Motor neuron (in vitro differentiated cells): ENCODE measurements at places on chromosomes 7 and 10. TPM values are rescaled to one million over a fixed set of nuclear protein-coding genes. Genes with fewer than 3 reads are reported as not detected.

Gene GPR85
- total RNA-seq, result 27.4 and 28.7 TPM in 2 replicates

Gene UCN3
- total RNA-seq, result 0.18 TPM in 1 of 2 replicates, not detected in the other

Gene GPC2
- 17.0 and 21.3 TPM in 2 replicates for total RNA-seq

Gene FOXI2
- total RNA-seq, result 0.32 TPM in 1 of 2 replicates, not detected in the other

Gene C7orf33
- total RNA-seq, result not detected in 2 replicates

Gene MMD2
- 0.09 TPM in 1 of 2 replicates, not detected in the other for total RNA-seq

Gene GCK
- 4.1 and 5.0 TPM in 2 replicates for total RNA-seq

Gene DBNL
- total RNA-seq, result 82.6 and 86.8 TPM in 2 replicates

Gene WDR86
- 17.2 and 20.3 TPM in 2 replicates for total RNA-seq

Gene LIPF
- total RNA-seq, result not detected in 2 replicates

Gene MPP7
- 2.6 and 3.7 TPM in 2 replicates for total RNA-seq

Gene TRIM74
- total RNA-seq, result 0.87 and 1.4 TPM in 2 replicates

Gene OR13A1
- total RNA-seq, result 0.10 TPM in 1 of 2 replicates, not detected in the other

Gene TFR2
- total RNA-seq, result 2.3 and 2.7 TPM in 2 replicates

Gene SEMA3D
- total RNA-seq, result 2.1 and 2.4 TPM in 2 replicates

DNA sequence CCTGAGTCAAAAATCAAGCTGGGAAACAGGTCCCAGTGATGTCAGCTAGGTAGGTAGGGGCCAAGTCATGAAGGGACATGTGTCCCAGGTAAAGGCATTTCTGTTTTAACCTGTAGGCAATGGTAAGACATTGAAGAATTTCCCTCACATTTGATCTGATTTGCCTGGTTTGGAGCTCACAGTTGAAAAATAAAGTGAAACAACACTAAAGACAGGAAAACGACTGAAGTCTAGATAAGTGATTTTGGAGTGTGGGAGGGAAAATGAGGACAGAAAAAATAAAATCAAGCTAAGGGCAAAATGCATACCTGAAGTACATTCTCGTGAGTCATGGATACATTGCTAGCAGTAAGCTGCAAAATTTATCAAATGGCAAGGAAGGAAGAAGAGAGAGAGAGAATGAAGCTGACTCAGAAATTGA, 169.9 kb downstream of the SKIDA1 start:
- ATAC-seq, result no peak

DNA sequence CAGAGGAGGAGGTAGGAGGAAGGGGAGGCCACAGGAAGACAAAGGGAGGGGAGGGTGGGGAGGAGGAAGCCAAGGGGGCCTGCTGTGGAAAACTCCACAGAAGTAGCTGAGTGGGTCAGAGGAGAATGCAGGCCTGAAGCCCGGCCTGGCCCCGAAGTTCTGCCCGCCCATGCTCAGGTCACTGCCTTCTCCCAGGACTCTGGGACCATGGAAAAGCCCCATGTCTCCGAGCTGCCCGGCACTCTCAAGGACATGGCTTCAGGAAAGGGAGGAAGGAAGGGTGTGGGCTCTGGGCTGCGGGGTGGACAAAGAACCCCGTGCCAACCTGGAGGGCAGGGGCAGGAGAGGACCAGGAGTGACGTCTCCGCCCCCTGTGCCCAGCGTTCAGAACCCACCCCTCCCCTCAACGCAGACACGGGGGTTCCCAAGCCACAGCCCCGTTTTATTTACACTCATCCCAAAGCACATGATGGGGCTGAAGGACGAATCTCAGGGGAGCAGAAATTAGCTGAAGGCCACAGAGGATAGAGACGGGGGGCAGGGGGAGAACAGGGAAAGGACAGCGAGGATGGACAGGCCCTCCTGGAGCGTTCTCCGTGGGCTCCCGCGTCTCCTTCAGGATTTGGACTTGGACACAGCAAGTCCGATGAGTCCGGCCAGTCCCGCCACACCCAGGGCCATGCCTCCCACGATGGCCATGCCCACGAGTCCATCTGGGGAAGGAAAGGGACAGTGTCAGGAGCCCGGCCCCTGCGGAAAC, 1.8 kb upstream of the CLDN15 start:
- no peak for ATAC-seq

DNA sequence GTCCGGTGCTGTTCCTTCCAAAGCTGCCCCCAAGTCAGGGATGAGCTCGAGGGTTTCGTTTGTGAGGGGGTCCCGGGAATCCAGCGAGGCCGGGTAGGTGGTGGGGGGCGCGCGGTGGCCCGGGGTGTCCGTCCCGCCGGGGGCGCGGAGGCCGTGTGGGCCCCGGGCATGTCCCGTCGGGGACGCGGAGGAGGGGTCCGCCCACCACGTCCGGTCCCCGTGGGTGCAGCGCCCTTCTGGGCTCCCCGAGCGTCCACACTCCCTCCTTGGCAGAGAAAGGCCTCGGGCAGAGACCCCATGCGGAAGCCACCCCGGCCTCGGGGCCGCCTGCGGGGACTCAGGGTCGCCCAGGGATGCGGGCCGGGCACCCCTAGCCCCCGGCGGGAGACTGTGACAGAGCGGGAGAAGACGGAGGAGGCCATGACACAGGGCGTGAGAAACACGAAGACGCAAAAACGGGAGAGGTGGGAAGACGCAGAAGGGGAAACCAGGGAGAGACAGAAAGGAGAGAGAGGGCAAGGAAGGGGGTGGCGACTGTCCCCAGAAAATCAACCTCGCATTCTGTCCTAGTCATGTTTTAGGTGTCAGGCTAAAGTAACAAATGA, 640 bp upstream of the ZNF425 start:
- ATAC-seq, result peak; percentile 50

DNA sequence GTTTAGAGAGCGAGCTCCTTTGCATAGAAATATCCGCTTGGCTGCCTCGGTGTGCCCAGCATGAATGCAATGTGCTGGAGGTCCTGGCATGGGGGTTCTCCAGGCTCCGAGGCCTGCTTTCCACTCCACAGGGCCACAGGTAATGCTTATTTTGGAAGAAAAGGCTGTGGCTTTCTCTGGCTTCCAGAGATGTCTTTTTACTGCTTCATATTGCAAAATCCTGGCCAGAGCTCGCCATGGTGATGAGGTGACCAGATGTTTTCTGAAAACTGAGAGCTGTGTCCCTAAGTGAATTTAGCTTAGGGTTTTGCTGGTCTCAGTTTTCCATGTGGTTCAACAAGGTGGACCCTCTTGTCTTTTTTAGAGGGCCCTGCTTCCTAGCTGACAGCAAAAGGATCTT, 65.2 kb downstream of the BMPER start:
- ATAC-seq, result no peak

GRCh38 chr10:60390224-60390626, 550 bp upstream of the ANK3 start:
- peak; percentile 86 for ATAC-seq

DNA sequence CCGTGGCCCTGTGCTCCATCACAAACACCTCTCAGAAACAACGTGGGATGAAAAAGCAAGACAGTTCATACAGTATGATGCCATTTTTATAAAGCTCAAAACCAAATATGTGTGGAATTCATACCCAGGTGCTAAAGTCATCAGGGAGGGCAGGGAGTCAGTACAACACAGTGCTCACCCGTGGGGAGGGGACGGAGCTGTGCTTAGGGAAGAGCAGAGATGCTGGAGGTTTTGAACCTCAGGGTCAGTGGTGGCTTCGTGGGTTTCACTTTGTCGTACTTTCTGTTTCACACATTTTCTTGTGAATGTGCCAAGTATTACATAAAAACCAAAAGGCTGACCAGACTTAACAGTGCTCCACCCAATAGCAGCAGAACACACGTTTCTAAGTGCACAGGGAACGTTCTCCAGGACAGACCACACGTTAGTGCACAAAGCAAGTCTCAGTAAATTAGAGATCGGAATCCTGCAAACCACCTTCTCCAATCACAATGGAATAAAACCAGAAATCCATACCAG, 21.2 kb downstream of the ZMIZ2 start:
- no peak for ATAC-seq

GRCh38 chr7:139838876-139839275, 9.8 kb downstream of the TBXAS1 start:
- no peak for ATAC-seq

- no peak for ATAC-seq
These were observed 57.2 kb upstream of the TMEM196 start for GRCh38 chr7:19830604-19831003.

DNA sequence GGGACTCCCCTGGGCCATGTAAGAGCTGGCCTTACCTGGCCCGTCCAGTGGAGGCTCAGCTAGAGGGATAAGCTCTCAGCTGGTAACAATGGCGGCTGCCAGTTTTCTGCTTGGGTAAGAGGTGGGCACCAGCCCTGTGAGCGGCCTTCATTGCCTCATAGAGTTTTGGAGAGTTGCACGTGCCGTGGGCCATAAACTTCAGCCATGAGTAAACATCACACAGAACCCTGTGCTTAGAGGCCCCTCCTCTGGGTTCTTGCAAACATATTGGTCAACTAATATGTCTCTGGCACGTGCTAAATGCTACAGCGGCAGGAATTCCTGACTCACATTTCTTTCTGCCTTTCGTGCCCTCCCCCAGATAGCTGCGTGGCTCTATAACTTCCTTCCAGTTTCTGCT, 103.9 kb upstream of the LEP start:
- no peak for ATAC-seq

- ATAC-seq, result no peak
These were observed 83.6 kb downstream of the KCNMA1 start for GRCh38 chr10:77553966-77554365.

DNA sequence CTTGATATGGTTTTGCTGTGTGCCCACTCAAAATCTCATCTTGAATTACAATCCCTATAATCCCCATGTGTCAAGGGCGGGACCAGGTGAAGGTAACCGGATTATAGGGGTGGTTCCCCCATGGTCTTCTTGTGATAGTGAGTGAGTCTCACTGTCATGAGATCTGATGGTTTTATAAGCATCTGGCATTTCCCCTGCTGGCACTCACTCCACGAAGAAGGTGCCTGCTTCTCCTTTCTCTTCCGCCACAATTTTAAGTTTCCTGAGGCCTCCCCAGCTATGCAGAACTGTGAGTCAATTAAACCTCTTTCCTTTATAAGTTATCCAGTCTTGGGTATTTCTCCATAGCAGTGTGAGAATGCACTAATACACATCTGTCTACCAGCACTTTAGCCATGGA, 109.5 kb upstream of the SDK1 start:
- no peak for ATAC-seq

GRCh38 chr7:35988105-35988504, 164.9 kb upstream of the EEPD1 start:
- no peak for ATAC-seq

DNA sequence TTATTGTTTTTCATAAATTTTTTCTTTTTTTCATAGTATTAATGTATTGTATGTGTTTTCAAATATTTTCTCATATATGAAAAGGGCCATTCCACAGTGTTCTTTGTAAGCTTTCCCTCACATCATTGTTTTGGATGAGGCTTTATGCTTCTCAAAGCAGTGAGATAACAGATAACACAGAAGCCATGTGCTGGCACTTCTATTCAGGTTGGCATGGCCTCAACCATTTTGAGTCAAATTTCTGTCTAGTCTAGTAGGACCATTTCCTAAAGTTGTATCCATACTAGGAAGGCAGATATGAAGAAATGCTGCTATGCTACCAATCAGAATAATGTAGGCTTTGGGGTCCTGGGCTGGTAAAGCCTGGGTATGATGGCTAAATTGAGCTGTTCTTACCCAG, 135.9 kb upstream of the LAMB4 start:
- ATAC-seq, result no peak

- no peak for ATAC-seq
These were observed 496.3 kb upstream of the KLF6 start for GRCh38 chr10:4281190-4281825.

- no peak for ATAC-seq
These were observed 17.8 kb downstream of the ASB4 start for GRCh38 chr7:95503271-95504131.

- no peak for ATAC-seq
These were observed 29.2 kb upstream of the KLF6 start for GRCh38 chr10:3813986-3814837.

DNA sequence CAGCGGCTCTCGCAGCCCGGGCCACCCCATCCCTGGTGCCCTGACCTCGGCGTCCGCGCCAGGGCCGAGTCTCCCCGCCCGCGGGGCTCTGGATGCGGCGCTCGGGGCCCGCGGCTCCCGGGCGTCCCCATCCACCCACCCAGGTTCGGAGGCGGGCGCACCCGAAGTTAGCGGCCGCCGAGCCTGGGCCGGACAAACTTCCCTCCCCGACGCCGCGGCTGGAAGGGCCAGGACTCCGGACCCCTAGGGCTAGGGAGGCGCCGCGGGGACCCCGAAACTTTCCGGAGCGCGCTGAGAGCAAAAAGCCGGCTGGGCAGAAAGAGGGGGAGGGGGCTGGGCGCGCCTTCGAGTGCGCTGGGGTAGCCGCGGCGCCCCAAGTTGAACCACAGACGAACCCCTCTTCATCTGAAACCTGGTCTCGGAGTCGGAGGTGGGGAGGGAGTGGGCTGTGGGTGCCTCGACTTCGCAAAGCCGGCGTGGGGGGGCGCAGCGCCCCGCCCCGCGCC, 3.7 kb upstream of the ELFN1 start:
- ATAC-seq, result no peak

GRCh38 chr10:94143261-94143660, 149.5 kb downstream of the PLCE1 start:
- no peak for ATAC-seq

GRCh38 chr10:64574371-64574770, 1053.2 kb downstream of the REEP3 start:
- ATAC-seq, result no peak

DNA sequence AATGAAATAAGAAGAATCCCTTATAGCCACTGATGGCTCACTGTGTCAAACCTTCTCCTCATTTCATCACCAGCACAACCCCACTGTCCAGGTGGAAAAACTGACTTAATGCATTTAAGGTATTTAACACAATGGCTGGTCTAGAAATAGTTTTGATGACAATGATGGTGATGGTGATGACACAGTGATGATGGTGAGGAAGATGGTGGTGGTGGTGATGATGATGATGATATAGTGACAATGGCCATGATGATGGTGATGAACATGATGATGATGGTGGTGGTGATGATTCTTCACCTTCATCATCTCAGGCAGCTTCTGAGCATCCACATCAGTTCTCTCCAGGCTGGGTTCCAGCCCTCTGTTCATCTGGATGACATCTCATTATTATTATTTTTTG, 186.6 kb downstream of the TCERG1L start:
- ATAC-seq, result no peak

GRCh38 chr7:111229181-111229740, 138.3 kb downstream of the LRRN3 start:
- no peak for ATAC-seq

DNA sequence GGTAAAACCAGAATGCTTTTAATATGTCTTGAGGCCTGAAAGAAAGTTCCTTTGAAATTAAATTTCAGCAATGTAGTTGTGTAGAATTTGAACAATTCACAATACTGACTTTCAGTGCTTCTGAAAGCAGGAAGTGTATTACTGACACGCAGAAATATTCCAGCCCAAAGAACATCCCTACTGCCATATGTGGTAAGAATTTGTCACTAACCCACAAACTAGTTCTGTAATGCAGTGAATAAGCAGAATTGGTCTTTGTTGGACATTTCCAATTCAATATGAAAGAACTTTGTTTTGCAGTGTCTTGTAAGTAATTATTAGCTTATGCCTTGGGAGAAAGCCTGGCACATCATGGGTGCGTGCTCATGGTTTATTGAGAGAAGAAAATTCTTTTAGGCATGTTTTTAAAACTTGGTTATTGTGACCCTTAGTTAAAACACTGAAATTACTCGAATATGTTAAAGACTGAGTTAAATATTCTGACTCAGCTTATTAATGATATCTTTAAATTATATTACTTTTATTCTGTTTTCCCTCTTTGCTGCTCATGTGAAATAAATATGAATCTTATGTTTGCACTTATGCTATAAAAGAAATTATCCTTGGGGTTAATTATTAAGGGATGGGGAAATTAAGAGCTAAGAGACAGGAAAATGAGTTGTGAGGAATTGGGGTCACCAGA, 33.4 kb downstream of the PTPN12 start:
- no peak for ATAC-seq
